Activated CD8-positive, alpha-beta memory T cell treated with anti-CD3 and anti-CD28 coated beads for 48 hours (primary cell): ENCODE measurements at places on chromosomes 5 and 9.

- DNase-seq: no peak
These were observed 25.4 kb downstream of the CCT5 start for GRCh38 chr5:10275460-10275859.

- no peak for DNase-seq
These were observed 66.0 kb downstream of the FBN2 start for GRCh38 chr5:128472036-128472435.

DNA sequence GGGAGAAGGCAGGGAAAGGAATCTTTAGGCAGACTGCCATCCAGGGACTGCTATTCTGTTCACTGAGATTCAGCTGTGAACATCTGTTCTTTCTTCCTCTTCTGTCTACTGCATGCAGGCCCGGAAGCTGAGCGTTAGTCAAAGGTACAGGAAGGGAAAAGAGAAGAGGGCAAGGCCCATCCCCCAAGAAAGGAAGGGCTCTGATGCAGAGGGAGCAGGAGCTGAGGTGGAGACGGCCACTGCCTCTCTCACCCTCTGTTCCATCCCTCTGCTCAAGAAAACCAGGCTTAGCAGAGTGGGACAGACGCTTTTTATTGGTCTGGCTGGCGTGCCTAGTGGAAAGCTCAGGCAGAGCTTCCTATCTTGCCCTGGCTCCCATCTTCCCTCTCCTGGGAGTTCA, 57.6 kb downstream of the PFDN1 start:
- no peak for DNase-seq

DNA sequence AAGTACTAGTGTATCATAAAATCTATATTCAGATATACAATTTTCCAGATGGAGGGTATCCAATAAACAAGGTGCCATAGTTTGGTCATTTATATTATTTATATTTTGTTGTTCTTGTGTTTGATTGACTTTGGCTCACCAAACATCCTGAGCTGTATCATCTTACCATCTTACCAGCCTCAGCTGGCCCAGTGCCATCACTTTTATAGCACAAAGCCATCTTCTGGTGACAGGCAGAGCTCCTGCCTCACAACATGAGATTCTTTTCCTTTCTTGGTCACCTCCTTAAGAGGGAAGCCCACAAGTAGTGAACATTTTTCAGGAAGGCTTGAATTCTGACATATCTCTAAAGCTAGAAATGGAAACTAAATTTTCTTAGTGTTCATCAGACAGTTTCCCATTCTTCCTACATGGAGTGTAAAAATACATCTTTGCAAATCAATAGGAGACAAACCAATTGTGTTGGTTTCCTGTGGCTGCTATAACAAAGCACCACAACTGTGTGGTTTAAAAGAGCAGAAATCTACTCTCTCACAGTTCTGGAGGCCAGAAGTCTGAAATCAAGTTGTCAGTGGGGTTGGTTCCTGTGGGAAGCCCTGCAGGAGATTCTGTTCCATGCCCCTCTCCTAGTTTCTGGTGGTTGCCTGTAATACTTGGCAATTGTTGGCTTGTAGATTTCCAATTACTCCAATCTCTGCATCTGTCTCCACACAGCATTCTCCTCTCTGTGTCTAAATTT, 341.8 kb downstream of the MAN2A1 start:
- no peak for DNase-seq

DNA sequence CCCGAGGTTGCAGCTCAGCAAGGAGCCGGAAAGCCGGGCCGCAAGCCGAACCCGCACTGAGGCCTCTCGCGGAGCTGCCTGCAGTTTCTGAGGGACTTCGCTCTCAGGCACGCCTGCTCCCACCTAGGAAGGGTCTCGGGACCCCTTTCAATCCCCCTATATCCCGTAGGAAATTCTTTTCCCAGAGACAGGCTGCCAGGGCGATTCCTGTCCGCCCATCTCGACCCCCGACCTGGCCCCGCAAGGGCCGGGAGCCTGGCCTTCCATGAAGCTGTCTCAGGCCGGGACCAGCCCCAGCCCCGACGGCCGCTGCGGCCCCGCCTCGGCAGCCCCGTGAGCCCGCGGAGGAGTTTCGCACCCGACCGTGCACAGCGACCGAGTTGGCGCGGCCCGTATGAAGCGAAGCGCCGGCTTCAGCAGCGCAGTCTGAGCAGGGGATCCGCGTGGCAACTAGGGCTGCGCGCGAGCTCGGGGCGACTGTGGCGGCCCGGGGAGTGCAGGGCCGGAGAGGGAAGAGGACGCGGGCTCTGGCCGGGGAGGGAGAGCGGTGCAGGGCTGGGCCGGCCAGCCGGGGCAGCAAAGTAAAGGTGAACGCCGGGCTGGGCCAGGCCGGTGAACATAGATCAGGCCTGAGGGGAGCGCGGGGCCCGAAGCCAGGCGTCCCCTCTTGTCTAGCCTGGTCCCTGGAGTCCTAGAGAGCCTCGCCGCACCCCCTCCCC, 977 bp upstream of the PRDM12 start:
- DNase-seq: no peak

GRCh38 chr9:109739760-109740159, 40.2 kb upstream of the PALM2AKAP2 start:
- DNase-seq: no peak

- DNase-seq: no peak
These were observed 125.5 kb upstream of the RASGRF2 start for GRCh38 chr5:80834710-80835109.

GRCh38 chr5:169544264-169544950, 39.2 kb upstream of the SPDL1 start:
- no peak for DNase-seq

DNA sequence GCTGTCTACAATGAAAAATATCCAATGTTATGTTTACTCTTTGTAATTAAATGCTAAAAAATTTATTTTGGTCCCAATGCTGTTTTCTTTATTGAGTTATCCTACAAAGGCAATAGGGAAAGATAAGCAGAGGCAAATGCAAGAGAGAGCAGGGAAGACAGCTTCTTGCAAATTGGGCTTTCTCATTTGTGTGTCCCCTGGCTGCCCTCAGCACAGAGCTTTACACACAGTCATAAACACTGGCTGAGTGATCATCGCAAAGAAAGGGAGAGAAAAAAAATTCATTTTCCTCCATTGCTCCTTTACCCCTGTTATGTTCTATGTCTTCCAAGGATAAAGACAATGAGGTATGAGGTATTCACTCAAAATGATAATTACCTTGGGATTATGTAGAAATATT, 2.3 kb upstream of the TSSK1B start:
- DNase-seq: no peak

GRCh38 chr5:158074992-158075769, 216.2 kb upstream of the CLINT1 start:
- peak; percentile 16 for DNase-seq

DNA sequence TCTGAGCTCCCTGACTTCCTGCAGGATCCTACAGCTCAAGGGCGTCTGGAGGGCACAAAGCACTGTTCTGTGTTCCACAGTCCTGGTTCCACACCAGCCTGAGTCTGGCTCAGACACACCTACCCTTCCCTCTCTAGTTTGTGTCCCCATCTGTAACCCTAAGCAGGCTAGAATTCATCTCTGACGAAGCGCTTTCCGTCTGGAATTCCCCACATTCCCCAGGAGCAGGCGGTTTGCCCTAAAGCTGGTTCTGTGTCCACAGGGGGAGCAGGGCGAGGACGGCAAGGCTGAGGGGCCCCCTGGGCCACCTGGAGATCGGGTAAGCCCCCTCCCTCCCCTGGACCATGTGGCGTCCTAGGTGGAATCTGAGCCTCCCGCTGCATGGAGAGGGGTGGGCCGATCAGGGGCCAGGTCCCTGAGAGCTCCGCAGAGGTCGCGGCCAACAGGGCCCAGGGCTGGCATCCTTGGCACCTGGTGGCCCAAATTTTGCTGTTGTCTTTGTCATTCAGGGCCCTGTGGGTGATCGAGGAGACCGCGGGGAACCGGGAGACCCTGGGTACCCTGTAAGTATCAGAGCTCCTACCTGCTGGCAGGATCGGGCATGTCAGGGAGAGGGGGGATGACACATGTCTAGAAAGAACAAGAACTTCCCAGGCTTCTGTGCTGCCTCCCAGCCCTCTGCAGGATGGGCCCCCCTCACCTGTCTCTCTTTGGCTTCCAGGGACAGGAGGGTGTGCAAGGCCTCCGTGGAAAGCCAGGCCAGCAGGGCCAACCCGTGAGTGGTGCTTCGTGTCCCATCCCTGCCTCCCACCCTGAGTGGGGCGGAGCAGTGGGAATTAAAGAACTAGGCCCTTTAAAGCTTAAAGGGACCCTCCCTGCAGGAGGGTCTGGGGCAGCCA, 34.5 kb upstream of the ORM1 start:
- no peak for DNase-seq

DNA sequence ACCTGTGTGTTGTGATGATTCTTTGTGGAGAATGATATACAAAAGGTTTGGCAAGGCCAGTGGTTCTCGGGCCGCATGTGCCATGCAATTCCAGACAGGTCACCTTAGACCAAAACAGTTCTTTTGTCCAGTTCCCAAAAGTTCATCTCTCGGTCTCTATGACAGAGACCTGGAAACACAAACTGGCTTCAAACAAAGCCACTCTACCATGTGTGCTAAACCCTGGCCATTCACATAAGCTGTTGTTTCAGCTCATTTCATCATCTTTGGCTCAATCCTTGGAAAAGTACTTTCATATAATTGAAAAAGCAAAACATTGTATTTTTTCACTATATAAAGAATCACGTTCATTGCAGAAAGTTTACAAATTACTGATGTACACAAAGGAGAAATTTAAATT, 210.5 kb upstream of the SEMA6A start:
- no peak for DNase-seq

DNA sequence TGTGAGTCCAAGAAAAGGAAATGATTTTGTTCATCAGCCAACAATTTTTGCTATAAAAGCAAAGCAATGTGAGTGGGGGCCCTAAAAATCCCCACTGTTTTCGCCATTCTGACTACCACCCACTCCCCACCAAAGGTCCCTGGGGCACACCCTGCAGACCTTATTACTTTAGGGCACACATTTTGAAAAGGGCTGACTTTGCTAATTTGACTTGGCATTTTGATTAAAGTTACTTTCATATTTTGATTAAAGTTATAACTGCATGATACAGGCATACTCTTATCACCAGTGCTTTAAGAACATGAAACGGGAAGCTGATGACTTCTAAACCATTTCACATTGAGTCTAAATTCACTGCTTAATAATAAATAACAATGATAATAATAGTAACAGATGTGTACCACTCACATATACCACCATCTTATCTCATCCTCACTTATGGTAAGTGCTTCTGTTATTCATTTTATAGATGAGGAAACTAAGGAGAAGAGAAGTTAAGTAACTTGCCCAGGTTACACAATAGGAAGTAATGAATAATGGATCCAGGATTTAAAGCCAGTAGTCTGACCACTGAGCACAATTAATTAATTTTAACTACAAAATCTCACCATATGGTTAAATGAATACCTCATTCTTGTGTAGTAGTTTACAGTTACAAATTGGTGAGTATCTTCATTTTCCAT, 25.4 kb upstream of the NR3C1 start:
- DNase-seq: no peak

- DNase-seq: no peak
These were observed 199.4 kb downstream of the ESM1 start for GRCh38 chr5:54785729-54786591.

DNA sequence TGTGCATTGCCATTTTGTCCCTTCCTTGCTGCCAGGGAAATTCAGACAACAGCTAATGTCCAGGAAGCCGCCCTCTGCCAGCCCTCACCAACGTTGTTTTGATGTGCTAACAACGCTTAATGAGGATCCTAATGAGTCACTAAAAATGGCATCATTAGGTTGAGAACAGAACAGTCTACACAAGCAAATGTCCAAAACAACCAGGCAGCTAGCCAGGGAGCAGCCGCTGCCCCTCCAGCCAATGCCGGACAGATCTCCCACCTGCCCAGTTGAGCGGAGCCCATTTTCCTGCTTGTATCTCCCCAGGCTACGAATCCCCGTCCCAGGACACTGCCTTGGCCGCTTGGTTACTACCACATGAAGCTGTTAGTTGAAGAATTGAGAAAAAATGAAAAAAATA, 40.4 kb upstream of the UNC5A start:
- no peak for DNase-seq

DNA sequence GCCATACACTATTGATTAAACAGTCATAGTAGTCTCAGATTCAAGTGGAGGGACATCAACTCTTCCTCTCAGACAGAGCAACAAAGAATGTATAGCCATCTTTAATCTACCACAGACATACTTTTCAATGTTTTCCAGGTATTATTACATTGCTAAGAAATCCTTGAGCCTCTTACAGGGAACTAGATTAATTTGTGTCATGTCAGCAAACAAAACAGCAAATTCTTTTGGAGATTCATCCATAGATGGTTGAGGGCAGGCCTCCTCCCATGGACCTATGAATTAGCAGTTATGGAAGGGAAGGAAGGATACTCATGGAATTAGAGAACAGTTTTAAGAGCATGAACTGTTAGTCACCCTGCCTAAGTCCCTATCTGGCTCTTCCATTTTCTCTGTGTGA, 47.8 kb upstream of the ARRDC3 start:
- DNase-seq: no peak

DNA sequence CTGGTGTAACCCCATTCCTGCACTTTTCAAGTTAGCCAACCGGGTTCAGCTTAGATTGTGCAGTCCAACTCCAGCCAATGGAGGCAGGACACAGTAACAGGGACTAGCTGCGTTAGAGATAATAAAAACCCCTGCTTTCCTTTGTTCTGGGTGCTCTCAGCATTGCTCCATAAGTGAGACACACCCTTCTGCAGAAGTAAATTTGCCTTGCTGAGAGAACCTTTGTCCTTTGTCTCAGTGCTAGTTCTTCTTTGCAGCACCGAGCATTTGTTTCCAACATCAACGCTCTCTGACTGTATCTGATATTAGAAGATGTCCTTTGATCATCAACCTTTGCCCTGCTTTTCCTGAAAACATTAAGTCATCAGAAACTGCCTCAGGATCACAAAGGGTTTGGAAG, 169.5 kb upstream of the OR13F1 start:
- DNase-seq: no peak

DNA sequence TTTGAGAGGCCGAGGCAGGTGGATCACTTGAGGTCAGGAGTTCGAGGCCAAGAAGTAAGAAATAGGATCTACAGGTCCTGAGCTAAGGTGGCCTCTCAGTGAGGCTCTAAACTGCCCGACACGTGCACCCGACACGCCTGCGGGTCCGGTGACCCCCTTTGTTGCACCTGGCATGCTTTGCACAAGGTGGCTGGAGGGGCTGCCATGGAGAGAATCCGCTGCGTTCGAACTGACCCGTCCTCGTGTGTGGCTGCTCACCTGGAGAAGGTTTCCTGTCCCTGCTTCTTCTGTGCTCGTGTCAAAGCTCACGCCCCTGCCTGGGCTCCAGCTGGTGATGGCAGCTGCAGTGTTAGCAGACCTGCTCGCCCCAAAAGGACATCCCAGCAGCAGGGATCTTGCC, 5.7 kb upstream of the OLFM1 start:
- DNase-seq: no peak

GRCh38 chr9:1462626-1463308, 412.6 kb downstream of the DMRT2 start:
- DNase-seq: no peak

DNA sequence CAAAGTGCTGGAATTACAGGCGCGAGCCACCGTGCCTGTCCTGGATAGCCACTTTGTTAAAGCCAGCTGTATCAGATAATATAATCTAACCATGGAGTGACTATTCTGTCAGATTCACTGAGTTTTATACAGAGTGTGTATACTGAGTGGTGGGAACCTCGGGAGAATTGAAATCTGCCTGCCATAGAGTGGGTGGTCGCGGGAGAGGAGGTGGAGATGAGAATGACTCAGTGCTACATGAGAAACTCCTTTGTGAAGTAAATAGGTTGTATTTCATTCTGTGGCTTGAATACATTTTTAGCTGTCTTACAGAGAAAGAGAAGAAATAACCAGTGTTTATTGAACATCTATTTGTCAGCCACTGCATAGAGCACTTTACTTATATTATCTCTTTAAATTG, 26.4 kb downstream of the ATP6V0E1 start:
- no peak for DNase-seq
